ENCODE measurements at places on chromosomes 7 and 10.

- no peak for DNase-seq
Measured at GRCh38 chr10:130858626-130859025, 452.9 kb downstream of the TCERG1L start.

GRCh38 chr7:104005197-104005596 is 15.7 kb upstream of the RELN start:
- no peak for DNase-seq

DNA sequence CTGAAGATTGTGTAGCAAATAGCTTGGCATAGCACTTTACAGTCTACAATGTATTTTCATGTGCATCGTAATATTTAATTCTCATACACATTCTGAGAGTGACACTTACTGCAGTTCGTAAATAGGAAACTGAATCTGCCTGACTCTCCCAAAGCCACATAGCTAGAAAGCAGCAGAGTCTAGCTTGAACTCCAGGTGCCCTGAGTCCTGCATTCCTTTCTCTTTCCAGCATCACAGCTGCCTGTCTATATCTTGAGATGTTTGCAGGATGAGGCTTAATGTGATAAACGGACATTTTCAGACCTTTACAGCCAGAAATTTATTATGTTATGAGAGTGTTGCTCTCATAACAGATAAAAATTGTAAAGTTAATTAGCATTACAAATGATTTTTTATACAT is 132.9 kb upstream of the PLXDC2 start:
- DNase-seq = no peak

GRCh38 chr10:89369156-89370105 is 8.4 kb upstream of the IFIT1B start:
- peak; percentile 42 for DNase-seq

DNA sequence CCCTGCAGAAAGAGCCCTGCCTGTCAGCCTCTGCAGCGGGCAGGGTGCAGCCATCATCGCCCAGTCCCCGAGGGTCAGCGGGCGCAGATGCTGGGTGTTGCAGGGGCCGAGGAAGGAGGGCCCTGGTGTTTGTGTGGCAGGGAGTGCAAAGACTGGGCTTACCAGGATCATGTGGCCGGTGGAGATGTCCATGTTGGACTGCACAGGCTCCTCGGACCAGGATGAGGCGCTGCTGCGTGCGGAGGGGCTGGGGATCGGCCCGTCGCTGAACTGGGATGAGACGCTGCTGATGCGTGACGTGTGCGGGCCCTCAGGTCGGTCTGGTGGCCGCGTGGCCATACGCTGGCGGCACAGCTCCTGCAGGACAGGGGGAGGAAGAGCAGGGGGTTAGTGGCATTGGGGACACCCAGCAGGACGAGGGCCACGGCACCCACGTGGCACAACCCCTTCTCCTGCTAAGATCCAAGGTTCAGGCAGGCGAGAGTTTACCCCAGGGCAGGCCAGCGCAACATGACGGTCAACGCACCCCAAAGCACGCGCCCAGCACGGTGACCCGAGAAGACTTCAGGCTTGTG is 319.5 kb downstream of the DNAJB6 start:
- DNase-seq = no peak

- no peak for DNase-seq
Measured at GRCh38 chr10:104577861-104578521, 63.1 kb upstream of the SORCS3 start.

GRCh38 chr7:75795831-75796285 is 17.7 kb downstream of the CCL24 start:
- no peak for DNase-seq

- DNase-seq = peak; percentile 36
Measured at GRCh38 chr7:116232920-116233319, 22.6 kb downstream of the TES start.

GRCh38 chr10:63707254-63707910 is 186.2 kb downstream of the REEP3 start:
- peak; percentile 7 for DNase-seq

DNA sequence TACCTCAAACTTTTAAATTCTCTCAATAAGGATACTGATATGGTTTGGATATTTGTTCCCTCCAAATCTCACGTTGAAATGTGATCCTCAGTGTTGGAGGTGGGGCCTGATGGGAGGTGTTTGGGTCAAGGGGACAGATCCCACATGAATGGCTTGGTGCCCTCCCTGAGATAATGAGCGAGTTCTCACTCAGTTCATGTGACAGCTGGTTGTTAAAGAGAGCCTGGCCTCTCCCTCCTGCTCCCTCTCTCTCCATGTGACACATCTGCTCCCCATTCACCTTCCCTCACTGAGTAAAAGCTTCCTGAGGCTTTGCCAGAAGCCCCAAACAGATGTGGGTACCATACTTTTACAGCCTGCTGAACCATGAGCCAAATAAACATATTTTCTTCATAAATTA is 19.2 kb downstream of the ABCB4 start:
- no peak for DNase-seq

GRCh38 chr10:5364374-5364773 is 392 bp upstream of the UCN3 start:
- no peak for DNase-seq

DNA sequence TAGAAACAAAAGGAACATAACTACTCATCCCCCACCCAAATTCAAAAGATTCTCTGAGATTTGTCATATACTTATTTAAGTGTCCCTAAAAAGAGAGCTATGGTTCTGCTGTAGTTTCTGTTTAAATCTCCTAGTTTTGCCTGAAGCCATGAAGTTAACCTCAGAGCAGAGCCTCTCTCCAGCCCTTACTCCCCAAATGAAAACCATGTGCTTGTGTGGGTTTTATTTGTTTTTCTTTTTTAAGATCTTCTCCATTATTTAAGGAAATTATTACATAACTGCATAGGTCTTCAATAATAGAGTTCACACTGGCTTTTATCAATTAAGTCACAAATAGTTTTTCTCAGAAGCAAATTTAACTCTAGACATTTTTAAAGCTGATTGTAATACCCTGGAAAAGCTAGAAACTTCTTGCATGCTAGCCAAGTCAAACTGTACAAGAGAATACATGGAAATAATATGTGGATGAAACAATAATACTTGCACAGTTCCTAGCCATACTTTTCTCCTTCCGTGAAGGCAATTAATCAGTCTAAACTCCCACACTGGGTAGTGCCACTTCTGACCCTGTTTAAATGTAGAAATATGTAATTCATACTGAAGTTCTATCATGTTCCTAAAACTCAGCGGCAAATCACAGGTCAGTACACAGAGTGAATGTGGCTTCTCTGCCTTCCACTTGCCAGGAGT is 579.7 kb downstream of the SUGCT start:
- DNase-seq = no peak

- DNase-seq = no peak
Measured at GRCh38 chr10:3935933-3936359, 150.9 kb upstream of the KLF6 start.

DNA sequence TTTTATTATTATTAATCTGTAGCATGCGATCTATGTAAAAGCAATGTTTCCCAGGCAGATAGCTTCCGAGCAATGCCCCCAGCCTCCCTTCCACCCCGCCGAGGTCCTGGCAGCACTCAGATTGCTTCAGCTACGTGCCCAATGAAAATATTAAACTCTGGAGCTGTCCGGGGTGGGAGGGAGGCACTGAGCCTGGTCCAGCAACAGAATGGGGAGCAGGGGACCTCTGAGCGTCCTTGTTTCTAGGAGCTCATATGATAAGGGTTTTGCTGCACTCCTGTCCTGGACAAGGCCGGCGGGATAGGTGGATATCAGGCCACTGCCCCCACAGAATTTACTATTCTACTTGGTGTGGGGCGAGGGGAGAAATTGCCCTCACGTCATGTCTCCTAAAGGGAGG is 44.5 kb upstream of the CDK1 start:
- no peak for DNase-seq

DNA sequence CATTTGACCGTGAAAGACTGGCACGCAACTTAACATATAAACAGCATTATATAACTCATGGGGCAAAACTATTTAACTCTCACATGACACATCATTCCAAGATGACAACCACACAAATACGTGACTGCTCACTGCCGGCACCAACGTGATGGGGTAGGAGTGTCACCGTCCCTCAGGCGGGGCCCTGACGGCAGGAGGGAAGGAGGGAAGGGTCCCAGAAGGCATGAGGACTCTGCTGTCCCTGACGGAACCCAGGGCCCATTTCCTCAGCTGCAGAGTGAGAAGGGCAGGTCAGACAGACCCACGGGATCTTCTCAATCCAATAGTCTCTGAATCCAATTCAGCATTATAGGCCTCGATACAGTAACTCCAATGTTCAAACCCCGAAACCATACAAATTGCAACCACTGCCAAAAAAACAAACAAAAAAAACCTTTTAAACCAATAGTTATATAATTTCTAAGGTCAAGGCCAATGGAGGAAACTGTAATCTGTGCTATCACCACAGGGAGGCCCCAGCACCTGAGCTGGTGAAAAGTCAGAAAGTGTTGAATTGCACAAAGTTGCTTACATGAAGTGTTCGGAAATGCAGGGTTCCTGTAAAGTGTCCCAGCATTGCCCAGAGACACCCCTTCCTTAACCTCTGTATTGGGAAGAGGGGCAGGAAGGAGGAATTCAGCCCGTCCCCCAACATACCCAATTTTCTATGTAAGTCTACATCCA is 137.4 kb downstream of the TNS3 start:
- no peak for DNase-seq

- no peak for DNase-seq
Measured at GRCh38 chr7:124275411-124275810, 242.5 kb upstream of the TMEM229A start.

- DNase-seq = no peak
Measured at GRCh38 chr7:157717211-157718174, 380.7 kb downstream of the DNAJB6 start.

DNA sequence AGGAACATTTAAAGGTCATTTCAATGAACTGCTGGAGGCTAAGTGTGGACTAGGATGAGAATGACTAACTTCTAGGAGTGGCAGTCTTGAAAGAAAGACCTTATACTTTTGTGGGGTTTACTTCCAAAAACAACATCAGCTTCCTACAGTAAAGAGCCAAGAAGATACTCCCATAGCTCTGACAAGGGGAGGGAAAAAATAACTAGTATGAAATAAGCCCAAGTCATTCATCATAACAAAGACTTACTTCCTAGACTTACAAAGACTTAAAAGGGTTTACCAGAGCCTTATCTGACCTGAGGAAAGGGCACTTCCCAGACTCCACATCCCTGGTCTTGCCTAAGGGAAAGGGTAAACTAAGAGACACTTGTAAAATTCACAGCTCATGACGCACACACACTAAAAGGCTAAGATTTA is 31.7 kb downstream of the ARHGAP12 start:
- DNase-seq = no peak

GRCh38 chr7:8514781-8515519 is 81.5 kb downstream of the NXPH1 start:
- DNase-seq = no peak

DNA sequence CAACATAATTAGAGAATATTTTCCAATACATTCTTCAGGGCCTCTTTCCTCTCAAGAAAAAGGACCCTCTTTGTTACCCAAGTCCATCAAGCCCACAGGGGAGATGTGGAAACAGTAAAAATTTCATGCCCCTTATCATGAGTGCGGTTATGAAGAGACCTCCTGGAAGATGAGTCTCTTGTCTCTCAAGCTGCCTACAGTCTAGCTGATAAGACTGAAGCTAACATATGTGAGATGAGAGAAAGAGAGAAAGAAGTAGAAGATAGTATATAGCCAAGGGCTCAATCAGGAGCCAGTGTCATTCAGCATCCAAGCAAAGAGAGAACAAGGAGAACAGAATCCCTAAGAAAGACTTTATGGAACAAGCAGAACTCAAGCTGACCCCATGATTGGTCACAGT is 75.9 kb upstream of the CABCOCO1 start:
- DNase-seq = no peak

GRCh38 chr7:112504093-112504695 is 23.4 kb downstream of the LSMEM1 start:
- DNase-seq = no peak

GRCh38 chr10:63699785-63700613 is 178.8 kb downstream of the REEP3 start:
- DNase-seq = no peak

GRCh38 chr7:3408814-3409595 is 108.0 kb downstream of the SDK1 start:
- no peak for DNase-seq

- DNase-seq = no peak
Measured at GRCh38 chr7:144955422-144955821, 119.6 kb upstream of the TPK1 start.

GRCh38 chr10:122132331-122132755 is 138.8 kb upstream of the BTBD16 start:
- DNase-seq = no peak

DNA sequence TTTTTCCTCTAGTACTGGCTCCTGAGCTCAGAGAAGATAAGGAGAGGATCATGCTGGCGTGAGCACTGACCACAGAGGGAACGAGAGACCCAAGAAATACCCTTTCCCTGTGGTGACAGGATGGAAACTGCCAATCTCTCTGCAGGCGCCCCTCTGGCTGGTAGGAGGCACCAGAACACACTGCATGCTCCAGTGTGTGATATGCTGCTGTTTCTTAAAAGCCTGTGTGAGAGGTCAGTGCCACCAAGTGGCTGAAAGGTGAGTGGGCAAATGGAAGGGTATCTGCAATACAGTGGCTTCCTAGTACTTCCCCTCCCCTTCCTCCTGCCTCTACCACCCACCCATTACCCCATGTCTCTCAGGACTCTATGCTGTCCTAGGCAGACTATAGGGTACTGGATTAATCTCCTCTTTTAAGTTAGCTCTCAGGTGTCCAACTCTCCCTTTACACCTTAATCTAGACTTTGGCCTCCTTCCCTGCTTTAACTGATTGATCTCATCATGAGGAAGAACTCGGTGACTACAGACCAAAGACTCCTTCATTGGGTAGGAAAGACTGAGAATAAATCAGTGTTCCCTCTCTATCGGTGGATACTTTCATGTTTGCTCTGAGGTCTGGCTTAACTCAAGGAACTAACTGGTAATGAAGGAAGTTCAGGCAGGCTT is 283.6 kb downstream of the ADRA2A start:
- peak; percentile 26 for DNase-seq

GRCh38 chr10:8247191-8247590 is 192.7 kb downstream of the GATA3 start:
- no peak for DNase-seq

GRCh38 chr10:51629934-51630639 is 69.3 kb downstream of the CSTF2T start:
- DNase-seq = no peak

DNA sequence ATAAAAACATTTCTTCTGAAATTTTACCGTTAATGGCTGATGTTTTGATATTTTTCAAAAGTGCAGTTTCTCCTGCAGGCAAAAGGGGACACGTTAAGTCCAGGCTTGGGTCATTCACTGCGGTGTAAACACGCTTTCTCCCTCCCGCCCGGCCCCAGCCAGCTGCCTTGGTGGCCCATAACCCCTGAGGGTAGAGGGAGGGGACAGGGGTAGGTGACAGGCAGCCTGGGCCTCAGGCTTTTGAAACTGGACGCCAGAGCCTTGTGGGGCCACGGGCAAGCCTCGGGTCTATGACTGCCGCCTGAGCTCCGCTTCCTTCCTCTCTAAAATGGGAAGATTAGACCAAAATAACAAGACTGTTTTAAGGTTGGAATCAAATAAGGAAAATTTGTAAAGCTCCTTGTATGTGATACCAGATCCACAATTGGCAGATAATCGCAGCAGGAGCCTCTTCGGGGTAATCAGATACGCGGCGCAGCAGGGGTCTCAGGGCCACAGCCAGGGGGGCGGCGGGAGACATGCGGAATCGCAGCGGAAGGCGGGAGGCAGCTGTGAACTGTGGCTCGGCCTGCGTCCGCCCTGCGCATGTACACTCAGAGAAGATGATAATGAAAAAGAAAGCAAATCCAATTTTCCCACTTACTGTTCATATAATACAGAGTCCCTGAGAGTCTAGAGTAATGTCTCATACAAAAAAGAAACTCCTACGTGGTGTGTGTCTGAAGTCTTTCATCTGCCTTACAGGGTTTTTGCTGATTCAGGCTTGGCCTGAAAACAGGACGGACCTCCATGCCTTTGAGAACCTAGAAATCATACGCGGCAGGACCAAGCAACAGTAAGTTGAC is 138.3 kb downstream of the EGFR start:
- DNase-seq = no peak
